Hematopoietic multipotent progenitor cell treated with erythropoietin and hydrocortisone succinate and interleukin-3 and kit ligand, for 17 days (in vitro differentiated cells): ENCODE measurements at places on chromosomes 12 and 14.

DNA sequence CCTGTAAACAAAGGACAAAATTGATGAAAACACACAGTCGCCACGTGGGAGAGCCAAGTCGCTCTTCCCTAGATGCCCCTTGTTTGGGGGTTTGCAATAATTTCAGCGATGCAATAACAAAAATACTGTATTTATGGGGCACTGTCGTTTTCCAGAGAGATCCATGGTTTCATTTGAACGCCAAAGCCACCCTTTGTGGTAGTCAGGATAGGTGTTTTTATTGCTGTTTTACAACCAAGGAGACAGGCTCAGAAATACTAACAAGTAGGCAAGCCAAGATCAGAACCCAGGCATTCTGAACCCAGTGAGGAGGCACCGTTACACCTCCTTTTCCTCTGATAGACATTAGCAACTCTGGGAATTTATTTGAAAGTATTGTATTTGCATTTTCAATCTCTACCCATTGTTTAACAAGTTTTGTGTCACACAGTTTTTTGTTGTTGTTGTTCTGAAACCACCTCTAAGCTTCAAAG, 831 bp upstream of the BTBD7 start:
- no peak for DNase-seq

GRCh38 chr14:60641742-60642269, 7.5 kb downstream of the SIX1 start:
- no peak for DNase-seq

DNA sequence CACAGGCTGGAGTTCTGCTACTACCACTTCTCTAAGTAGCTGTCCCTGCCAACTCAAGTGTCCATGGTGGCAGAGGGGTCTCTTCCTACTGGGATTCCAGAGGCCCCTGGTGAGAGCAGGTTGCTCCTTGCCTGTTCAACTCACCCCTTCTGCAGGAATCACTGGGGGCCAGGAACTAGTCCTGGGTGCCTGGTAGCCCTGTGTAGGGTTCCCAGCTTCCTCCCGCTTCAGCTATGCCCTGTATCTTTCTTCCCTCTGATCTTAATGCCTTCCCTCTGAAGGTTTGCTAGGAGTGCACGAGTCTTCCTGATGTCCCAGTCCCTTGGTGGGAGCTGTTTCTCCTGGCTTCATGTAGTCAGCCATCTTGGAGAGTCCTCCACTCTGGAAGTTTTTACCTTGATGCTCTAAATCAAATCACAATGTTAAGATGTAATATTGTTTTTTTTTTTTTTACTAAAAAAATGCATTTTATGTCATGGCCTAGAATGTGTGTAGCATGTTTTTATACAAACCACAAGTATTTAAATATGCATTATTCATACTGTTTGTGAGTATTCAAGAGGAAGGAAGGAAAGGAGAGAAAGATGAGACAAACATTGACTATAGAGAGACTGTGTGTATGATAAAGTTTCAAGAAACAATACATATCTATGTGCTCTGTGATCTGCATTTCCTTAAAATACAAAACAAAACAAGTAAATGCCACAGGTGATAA, 54.7 kb downstream of the FRS2 start:
- DNase-seq, result no peak

GRCh38 chr12:69350777-69351176, 2.6 kb downstream of the LYZ start:
- DNase-seq, result no peak

DNA sequence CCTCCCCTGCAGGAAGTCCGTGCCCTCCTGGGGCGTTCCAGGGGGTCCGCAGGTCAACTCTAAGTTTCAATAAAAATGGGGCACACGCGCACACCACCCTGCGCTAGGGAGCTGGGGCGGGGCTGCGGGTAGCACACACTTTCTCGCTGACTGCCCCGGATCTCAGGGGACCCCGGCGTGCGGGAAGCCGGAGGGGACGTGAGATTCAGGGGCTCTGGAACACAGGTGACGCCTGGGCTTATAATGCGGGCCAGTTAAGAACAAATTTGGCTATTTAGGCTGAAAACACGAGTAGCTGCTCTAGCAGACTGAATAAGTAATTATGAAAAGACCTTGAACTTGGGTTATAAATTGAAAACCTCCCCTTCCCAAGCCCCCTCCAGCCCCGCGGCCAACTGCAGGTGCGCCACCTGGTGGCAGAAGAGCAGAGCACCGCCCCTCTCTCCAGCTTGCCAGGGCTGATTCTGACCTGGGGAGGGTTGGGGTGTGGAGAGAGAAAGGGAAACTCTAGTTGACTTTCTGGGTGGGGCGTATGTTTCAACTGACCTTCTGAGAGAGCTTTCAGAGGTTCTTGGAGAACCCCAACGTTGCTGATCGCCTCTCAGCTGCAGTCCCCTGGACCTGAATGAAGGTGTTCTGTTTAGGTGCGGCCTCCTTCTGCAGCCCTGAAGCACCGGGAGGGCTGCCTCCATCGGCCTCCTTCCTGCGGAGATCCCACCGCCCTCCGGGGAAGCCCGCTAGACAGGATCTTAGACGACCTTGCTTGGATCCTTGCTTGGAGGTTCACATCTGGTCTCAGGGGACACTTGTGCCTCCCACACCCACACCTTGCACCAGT, 118.4 kb upstream of the EVL start:
- DNase-seq, result peak; percentile 14

GRCh38 chr14:101825797-101826196, 64.3 kb downstream of the PPP2R5C start:
- DNase-seq, result no peak

DNA sequence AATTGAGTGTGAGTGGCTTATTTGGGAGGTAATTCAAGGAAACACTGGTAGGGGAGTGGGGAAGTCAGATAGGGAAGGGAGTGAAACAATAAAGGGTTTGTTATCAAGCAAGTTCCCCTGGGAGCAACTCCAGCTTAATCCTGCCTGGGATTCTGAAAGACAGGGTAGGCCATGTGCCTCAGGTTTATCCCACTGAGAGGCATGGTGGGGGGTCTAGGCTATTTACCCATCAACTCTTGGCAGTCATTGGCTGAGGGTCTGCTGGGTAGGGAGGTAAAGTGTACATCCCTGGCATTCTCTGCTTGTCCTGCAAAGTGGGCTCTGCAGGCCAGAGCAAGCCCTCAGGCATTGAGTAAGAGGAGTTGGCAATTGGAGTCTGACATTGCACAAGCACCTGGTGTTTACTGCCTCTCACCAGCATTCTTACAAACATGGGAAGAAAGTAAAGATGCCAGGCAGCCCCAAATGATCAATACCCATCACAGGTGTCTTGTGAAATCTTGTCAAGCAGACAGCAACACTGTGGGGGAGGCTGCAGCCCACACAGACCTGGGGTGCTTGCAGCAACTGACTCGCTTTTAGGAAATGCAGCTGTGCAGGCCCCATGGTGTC, 169.3 kb downstream of the KTN1 start:
- no peak for DNase-seq

- DNase-seq, result no peak
These were observed 152.3 kb downstream of the ZNF664 start for GRCh38 chr12:124125203-124125871.

DNA sequence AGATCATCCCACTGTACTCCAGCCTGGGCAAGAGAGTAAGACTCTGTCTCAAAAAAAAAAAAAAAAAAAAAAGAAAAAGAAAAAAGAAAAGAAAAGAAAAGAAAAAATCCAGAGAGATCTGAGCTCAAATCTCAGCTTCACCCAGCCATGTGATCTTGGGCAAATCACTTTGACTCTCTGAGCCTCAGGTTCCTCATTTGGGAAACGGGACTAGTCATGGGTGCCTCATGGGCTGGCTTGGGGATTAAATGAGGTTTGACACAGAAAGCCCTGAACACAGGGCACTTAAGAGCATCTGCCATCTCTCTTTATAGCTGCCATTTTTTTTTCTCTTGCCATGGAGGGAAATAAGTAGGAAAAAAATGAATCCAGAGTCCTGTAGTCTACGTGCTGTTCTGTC, 86.2 kb upstream of the MYL2 start:
- no peak for DNase-seq

GRCh38 chr12:119204131-119204530, 25.4 kb downstream of the HSPB8 start:
- DNase-seq, result no peak
